GOT3 (cell line): ENCODE measurements at places on chromosomes 16 and 17.
A peak's percentile ranks its signal among the peaks of the same experiment; 100 is the strongest.

GRCh38 chr17:44110823-44111633, 12.4 kb downstream of the HDAC5 start:
- peak; percentile 62 for DNase-seq

DNA sequence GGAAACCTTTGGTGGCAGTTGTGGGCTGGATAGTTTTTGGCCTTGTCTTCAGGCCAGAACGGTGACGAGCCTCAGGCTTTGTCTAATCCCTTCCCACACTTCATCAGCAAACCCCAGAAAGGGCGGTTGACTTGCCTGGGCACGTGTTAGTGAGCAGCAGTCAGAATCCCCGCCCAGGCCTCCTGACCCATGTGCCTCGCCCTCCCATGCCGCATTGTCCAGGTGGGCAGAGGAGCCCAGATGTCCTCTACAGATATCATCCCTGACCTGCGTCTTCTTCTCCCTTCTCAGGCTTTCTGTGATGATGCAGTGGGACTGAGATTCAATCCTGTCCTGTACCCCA, 82.5 kb downstream of the OR1D5 start:
- no peak for DNase-seq

DNA sequence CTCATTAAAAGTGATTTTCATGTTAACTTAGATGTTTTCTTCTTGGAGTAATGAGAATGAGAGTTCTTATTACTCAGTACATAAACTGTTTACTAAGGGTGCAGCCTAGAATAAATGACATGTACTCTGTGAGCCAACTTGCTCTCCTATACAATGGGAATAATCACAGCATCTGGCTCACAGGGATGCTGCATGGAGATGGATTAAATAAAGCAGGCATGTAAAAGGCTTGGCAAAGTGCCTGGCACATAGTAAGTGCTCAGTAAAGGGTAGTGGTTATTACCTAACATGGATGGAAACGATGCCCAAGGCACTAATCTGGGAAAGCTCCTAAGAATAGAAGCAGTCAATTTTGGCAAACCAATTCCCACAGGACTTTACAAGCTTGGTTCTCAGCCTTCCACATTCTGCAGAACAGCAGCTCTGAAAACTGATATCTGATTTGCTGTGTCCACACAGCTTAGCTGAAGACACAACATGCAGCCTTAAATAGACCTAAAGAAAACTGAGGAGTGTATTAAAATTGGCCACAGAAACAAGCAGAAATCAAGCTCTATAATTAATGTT, 176.1 kb downstream of the ABCC12 start:
- no peak for DNase-seq

- DNase-seq, result no peak
Measured at GRCh38 chr16:61715393-61715792, 320.8 kb downstream of the CDH8 start.

DNA sequence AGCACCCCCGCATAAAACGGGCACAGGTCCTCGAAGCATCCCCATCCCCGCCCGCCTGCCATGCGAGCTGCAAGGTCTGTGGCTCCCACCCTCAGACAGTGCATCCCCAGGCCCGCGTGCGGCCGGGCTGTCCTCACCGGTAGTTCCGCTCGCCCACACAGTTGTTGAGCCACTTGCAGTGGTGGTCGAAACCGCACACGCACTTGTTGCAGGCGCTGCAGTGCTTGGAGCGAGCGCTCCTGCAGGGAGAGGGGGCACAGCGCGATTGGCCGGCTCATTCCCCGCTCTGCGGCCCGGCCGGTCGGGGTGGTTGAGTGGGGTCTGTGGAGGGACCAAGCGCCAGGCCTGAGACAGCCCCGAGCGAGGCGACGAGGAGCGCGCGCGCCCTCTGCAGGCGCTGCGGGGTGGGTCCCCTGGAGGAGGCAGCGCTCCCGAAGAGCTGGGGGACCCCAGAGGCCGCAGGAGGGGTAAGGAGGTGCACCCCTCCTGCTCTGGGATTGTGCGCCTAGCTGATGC, 6.0 kb upstream of the TPPP3 start:
- DNase-seq, result no peak

- DNase-seq, result no peak
Measured at GRCh38 chr17:17090642-17091103, 48.4 kb downstream of the MPRIP start.

DNA sequence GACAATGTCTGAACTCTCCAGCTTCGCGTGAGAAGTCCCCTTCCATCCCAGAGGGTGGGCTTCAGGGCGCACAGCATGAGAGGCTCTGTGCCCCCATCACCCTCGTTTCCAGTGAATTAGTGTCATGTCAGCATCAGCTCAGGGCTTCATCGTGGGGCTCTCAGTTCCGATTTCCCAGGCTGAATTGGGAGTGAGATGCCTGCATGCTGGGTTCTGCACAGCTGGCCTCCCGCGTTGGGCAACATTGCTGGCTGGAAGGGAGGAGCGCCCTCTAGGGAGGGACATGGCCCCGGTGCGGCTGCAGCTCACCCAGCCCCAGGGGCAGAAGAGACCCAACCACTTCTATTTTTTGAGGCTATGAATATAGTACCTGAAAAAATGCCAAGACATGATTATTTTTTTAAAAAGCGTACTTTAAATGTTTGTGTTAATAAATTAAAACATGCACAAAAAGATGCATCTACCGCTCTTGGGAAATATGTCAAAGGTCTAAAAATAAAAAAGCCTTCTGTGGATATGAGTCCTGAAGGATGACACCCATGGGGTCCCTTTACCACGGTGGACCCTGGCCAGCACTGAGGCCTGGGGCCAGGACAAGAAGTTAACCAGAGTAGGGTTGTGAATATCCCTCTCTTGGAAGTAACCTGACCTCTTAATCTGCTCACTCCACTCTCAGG, 10.5 kb upstream of the ITGAD start:
- no peak for DNase-seq

- DNase-seq, result no peak
Measured at GRCh38 chr17:27569884-27570577, 61.0 kb upstream of the LGALS9 start.

DNA sequence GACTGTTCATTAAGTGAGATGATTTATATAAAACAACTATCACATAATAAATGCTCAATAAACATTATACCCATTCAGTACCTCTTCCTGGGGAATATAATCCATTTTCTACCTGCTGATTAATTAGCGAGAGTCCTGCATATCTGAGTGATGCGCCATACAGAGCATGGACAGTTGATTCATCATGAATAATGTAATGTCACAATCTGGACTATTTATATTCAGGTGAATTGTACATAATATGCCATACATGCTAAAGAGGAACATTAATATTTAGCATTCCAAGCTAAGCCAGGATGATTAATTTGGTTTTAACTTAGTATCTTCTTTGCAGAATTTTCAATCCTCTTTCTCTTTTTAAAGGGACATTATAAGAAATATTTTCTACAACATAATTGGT, 362.0 kb upstream of the XYLT1 start:
- DNase-seq, result no peak

GRCh38 chr17:56594320-56595107, 1.0 kb downstream of the NOG start:
- DNase-seq, result no peak

- DNase-seq, result no peak
Measured at GRCh38 chr17:40828454-40829044, 6.1 kb upstream of the KRT10 start.

- no peak for DNase-seq
Measured at GRCh38 chr17:2730764-2731353, 18.6 kb downstream of the CCDC92B start.

GRCh38 chr16:51699686-51700396, 548.8 kb upstream of the SALL1 start:
- no peak for DNase-seq

- no peak for DNase-seq
Measured at GRCh38 chr17:27265333-27265732, 28.6 kb upstream of the WSB1 start.

DNA sequence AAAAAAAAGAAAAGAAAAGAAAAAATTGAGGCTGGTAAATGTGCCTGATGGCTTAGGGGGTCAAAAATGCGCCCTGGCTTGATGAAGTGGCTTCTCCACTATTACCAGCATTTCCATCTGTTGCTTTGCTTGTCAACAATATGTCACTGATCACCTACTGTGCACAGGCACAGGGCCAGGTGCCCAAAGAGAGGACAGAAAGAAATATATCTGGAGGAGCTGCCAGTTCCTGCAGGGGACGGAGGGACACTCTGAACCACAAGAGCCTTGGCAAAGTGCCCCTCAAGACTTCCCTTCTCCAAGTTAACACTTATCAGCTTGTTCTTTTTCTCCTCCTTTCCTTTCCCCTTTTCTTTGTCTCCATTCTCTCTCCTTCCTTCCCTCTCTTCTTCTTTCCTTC, 34.7 kb downstream of the GINS3 start:
- DNase-seq, result no peak

GRCh38 chr17:8163978-8164814, 1.4 kb upstream of the VAMP2 start:
- no peak for DNase-seq

DNA sequence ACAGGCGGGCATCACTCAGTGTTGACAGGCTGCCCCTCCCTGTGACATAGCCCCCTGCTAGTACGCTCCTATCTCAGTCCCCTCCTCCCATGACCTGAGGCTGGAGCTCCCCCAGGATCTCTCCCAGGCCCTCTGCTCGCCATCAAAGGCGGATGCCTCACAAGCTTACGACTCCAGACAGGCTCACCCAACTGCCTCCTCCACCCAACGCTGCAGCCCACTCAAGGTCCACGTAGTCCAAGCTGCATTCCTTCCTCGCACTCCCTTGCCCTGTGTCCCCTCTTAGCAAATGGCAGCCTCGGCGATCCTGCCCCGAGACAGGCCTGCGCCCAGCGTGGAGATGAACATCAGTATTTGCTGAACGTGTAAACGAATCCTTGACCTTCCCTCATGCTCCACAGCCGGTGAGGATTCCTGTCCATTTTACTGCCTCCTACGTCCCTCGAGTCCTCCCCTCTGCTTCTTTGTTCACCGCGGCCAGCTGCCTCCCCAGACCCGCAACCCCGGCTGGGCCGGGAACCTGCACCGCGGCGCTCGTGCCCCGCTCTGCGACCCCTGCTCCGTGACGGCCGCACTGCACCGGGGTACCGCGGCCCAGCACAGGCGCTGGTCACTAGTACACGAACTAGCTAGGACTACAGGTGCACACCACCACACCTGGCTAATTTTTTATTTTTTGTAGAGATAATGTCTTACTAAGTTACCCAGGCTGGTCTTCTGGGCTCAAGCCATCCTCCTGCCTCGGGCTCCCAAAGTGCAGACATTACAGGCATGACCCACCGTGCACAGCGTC, 838 bp upstream of the TMEM97 start:
- DNase-seq, result no peak

DNA sequence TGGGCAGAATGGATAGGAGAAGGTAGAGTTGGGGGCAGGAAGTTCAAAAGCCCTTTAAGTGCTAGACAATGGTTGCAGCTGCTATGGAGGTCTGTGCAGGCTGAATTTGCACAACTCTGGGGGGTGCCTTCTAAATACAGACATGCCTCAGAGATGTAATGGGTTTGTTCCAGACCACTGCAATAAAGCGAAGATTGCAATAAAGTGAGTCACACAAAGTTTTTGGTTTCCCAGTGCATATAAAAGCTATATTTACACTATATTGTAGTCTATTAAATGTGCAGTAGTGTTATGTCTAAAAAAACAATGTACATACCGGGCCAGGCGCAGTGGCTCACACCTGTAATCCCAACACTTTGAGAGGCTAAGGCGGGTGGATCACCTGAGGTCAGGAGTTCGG, 60.5 kb upstream of the MYOCD start:
- DNase-seq, result no peak

GRCh38 chr16:77408607-77409006, 26.2 kb downstream of the ADAMTS18 start:
- DNase-seq, result no peak

DNA sequence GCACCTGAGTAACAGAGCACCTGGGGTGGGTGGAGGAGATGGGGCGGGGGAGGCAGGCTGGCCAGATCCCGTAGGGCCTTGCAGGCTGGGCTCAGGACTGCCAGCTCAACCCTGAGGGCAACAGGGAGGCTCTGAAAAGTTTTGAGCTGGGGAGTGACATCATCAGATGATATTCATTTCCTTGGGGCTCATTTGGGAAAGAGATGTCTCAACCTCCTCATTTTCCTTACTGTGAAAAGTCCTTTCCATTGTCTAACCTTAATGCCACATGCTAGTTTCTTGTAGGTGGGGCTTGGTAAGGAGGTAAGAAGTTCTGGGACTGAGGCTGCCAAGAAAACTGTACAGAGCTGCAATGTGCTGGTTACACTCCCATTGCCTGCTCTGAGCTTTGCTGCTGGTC, 3.7 kb downstream of the TNS4 start:
- no peak for DNase-seq

- DNase-seq, result no peak
Measured at GRCh38 chr17:29107084-29107483, 64.1 kb downstream of the PIPOX start.

DNA sequence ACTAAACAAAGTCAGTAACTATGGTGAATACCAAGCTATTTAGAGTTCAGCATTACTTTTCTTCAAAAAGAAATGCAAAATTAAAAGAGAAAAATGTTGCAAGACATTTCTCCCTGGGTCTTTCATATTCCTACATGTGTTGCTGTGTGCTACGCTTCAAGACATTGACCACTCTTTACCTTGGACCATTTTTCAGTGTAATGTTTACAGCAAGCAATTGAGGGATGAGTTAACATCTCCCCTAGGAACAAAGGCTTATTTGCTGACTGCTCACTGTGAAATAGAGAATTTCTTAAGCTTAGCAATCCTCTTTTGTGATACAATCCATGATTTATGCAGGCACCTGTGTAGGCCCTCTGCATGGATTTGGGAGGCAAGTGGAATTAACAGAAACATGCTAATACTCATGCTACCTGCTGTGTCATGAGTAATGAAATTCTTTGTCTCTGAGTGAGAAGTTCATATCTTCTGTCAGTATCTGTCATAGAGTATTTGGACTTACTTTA, 1202.9 kb upstream of the CDH8 start:
- no peak for DNase-seq

GRCh38 chr17:78040440-78041385, 82.2 kb downstream of the TNRC6C start:
- no peak for DNase-seq

DNA sequence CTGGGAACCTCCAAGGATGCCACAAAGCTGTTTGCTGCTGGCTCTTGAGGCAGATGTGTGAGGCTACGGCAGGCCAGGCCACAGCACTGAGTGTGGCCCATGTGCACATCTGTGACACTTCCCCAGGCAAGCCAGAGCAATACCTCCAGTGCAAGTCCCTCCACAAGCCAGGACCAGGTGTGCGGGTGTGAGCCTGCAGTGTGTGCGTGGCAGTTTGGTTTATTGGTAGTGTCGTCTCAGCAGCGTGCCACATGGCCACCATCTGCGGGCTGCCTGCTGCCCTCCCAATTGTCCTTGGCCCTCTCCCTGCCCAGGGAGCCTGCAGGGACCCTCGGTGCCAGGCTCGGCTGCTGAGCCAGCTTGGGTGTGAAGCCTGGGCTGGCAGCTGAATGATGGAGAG, 9.9 kb upstream of the SREBF1 start:
- no peak for DNase-seq

- DNase-seq, result no peak
Measured at GRCh38 chr17:82325286-82326180, 8.0 kb downstream of the SECTM1 start.

GRCh38 chr17:67121316-67121891, 77.0 kb downstream of the CACNG1 start:
- no peak for DNase-seq
